Upper lobe of left lung (tissue), 6 donors: ENCODE measurements at places on chromosomes 3 and 15. TPM values are rescaled to one million over a fixed set of nuclear protein-coding genes. Genes with fewer than 3 reads are reported as not detected.
A peak's percentile ranks its signal among the peaks of the same experiment; 100 is the strongest.

GRCh38 chr3:59802045-59802444 lies 752.2 kb upstream of the CFAP20DC start:
- no peak overlapping the region for H3K4me3 ChIP-seq
- no peaks in the 10 kb centered on the region for H3K4me1 ChIP-seq
- H3K27me3 ChIP-seq: no peaks in the 10 kb centered on the region
- DNase-seq: no peak
- no peak overlapping the region for H3K27ac ChIP-seq

- no peak for DNase-seq
- H3K27ac ChIP-seq: no peak overlapping the region
- H3K36me3 ChIP-seq: no peaks in the 10 kb centered on the region
- H3K4me1 ChIP-seq: no peaks in the 10 kb centered on the region
- no peaks in the 10 kb centered on the region for H3K27me3 ChIP-seq
Observed at GRCh38 chr3:114739627-114740026, 407.5 kb downstream of the ZBTB20 start.

- no peaks in the 10 kb centered on the region for H3K36me3 ChIP-seq
- no peak for DNase-seq
- H3K4me1 ChIP-seq: peaks cover 8% of the 10 kb centered on the region
- no peaks in the 10 kb centered on the region for H3K27me3 ChIP-seq
- peak overlapping the region; percentile 82 for H3K27ac ChIP-seq
- peak overlapping the region; percentile 50 for H3K4me3 ChIP-seq
Observed at GRCh38 chr15:48811325-48811958, 573 bp upstream of the CEP152 start.

ASB14 gene
- 0.64 TPM for total RNA-seq

GRCh38 chr15:70309716-70310115 lies 212.0 kb upstream of the TLE3 start:
- DNase-seq: no peak
- H3K36me3 ChIP-seq: no peaks in the 10 kb centered on the region
- H3K4me1 ChIP-seq: peaks cover 6% of the 10 kb centered on the region

TRH gene
- 0.55 TPM for total RNA-seq

DNA sequence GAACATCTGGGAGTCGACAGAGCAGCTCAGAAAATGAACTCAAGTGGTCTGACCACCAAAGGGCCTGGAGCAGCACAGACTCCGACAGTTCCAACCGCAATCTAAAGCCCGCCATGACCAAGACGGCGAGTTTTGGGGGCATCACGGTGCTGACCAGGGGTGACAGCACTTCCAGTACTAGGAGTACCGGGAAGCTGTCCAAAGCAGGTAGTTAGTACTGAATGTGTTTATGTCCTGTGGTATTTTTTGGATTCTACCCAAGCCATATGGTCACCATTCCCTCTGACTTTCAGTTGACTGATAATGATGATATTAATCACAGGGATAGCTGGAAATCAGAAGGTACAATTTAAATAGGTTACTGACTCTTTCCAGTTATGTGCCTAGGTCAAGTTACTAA lies 82.3 kb downstream of the ARPP21 start:
- no peaks in the 10 kb centered on the region for H3K27me3 ChIP-seq
- H3K36me3 ChIP-seq: no peaks in the 10 kb centered on the region
- no peak overlapping the region for H3K27ac ChIP-seq
- no peak overlapping the region for H3K4me3 ChIP-seq

TRPM1 gene
- total RNA-seq: not detected

GRCh38 chr3:117193390-117193789 lies 483.8 kb downstream of the TUSC7 start:
- H3K27me3 ChIP-seq: no peaks in the 10 kb centered on the region
- no peaks in the 10 kb centered on the region for H3K4me1 ChIP-seq
- H3K36me3 ChIP-seq: no peaks in the 10 kb centered on the region
- no peak overlapping the region for H3K27ac ChIP-seq
- DNase-seq: no peak

- H3K27ac ChIP-seq: no peak overlapping the region
- H3K4me3 ChIP-seq: no peak overlapping the region
- peak; percentile 51 for DNase-seq
- peaks cover 26% of the 10 kb centered on the region for H3K4me1 ChIP-seq
- no peaks in the 10 kb centered on the region for H3K36me3 ChIP-seq
- no peaks in the 10 kb centered on the region for H3K27me3 ChIP-seq
Observed at GRCh38 chr15:78103406-78104118, 11.2 kb downstream of the SH2D7 start.

DNA sequence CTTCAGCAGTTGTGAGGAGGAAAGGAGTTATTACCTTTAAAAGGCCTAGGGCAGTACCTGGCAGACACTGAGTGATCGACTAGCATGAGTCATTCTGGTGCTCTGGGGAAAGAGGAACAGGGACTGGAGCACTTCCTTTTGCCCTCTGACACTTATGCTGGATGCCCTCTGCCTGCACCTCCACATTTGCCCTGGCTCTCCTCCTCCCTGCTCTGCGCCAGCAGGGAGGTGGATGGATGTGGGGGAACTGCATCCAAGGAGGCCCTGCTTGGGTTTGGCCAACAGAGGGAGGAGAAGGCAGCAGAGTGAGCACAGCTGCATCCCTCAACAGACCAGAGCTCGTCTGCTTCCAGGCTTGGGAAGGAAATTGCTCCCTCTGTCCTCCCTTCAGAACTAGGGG lies 75.0 kb downstream of the SEMA5B start:
- H3K36me3 ChIP-seq: no peaks in the 10 kb centered on the region
- H3K27me3 ChIP-seq: no peaks in the 10 kb centered on the region
- H3K4me3 ChIP-seq: no peak overlapping the region
- DNase-seq: no peak

GRCh38 chr15:95170561-95171380 lies 939.4 kb downstream of the MCTP2 start:
- no peaks in the 10 kb centered on the region for H3K36me3 ChIP-seq
- H3K4me3 ChIP-seq: no peak overlapping the region
- no peak for DNase-seq
- no peaks in the 10 kb centered on the region for H3K27me3 ChIP-seq

STAC gene
- 11.5 TPM for total RNA-seq

- no peaks in the 10 kb centered on the region for H3K36me3 ChIP-seq
- peak overlapping the region; percentile 97 for H3K27ac ChIP-seq
- H3K27me3 ChIP-seq: no peaks in the 10 kb centered on the region
- H3K4me1 ChIP-seq: peaks cover 23% of the 10 kb centered on the region
Observed at GRCh38 chr15:56917652-56918045, 795 bp upstream of the TCF12 start.

APOD gene
- total RNA-seq: 120 TPM

GRCh38 chr3:5231487-5231886 lies 44.0 kb downstream of the EDEM1 start:
- DNase-seq: no peak
- H3K4me3 ChIP-seq: no peak overlapping the region
- no peak overlapping the region for H3K27ac ChIP-seq
- H3K4me1 ChIP-seq: no peaks in the 10 kb centered on the region
- no peaks in the 10 kb centered on the region for H3K27me3 ChIP-seq

CPA3 gene
- total RNA-seq: 21.0 TPM

- DNase-seq: no peak
- H3K27me3 ChIP-seq: no peaks in the 10 kb centered on the region
- H3K4me3 ChIP-seq: peak overlapping the region; percentile 81
- H3K36me3 ChIP-seq: no peaks in the 10 kb centered on the region
Observed at GRCh38 chr3:186105543-186105942, 3.3 kb downstream of the ETV5 start.

DNA sequence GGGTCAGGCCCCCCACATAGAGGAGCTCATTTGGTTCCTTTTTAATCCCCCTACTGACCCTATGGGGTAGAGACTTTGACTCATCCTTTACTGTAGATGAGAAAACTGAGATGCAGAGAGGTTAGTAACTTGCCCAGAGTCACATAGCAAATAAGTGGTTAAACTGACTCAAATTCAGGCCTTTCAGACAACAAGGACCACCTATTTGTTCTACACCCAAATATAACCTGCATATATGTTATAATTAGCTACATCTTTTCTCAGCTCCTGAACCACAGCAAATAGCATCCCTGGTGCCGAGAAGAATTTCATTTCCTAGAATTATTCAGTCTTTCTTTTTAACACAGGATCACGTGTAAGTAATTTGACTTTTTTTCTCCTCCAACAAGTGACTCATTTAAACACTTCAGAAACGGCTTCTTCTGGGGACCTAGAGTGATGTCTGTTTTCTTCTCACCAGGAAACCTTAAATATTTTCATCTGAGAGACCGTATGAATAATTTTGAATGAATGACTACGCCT lies 57.4 kb downstream of the MGLL start:
- DNase-seq: no peak
- no peak overlapping the region for H3K27ac ChIP-seq
- H3K4me3 ChIP-seq: no peak overlapping the region
- no peaks in the 10 kb centered on the region for H3K36me3 ChIP-seq
- no peaks in the 10 kb centered on the region for H3K27me3 ChIP-seq

DNA sequence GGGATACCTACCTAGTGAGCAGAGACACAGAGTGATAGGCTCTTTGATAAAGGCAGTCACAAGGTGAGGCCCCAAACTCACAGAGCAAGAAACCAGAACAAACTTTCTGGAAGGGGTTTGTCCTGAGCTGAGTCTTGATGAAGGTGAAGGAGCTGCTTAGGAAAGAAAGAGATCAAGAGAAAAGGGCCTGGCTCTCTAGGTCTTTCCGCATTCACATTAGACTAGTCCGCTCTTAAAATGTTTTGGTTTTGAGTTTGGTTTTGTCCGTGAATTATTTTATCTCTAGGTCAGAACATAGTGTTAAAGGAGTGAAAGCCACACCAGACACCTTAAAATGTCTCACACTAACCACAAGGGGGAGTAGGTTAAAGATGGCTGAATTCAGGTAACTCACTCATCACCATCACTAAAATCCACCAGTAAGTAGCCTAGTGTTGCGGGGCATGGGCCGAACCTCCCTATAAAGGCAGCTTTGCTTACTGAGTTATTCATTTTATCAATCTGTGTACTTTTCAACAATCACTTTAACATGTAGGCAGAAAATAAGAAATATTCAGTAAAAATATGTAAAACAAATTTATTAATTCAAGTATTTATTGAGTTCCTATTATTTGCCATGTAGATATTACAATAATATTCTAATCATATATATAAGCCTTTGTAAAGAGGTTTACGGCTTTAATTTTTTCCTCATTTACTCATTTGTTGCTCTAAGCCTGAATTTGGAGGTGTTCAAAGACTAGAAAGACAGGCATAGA lies 121.5 kb upstream of the TSC22D2 start:
- H3K4me1 ChIP-seq: no peaks in the 10 kb centered on the region
- H3K27ac ChIP-seq: no peak overlapping the region
- H3K36me3 ChIP-seq: no peaks in the 10 kb centered on the region
- H3K4me3 ChIP-seq: no peak overlapping the region
- DNase-seq: no peak

GRCh38 chr15:85388566-85389305 lies 8.3 kb downstream of the AKAP13 start:
- no peaks in the 10 kb centered on the region for H3K27me3 ChIP-seq
- no peak for DNase-seq
- H3K4me3 ChIP-seq: no peak overlapping the region
- no peak overlapping the region for H3K27ac ChIP-seq
- no peaks in the 10 kb centered on the region for H3K36me3 ChIP-seq

NR2E3 gene
- total RNA-seq: not detected

GRCh38 chr15:77819851-77820728 lies 187.4 kb upstream of the LINGO1 start:
- H3K4me1 ChIP-seq: peaks cover 15% of the 10 kb centered on the region
- H3K27ac ChIP-seq: no peak overlapping the region
- H3K4me3 ChIP-seq: peak overlapping the region; percentile 29
- no peak for DNase-seq
- H3K36me3 ChIP-seq: no peaks in the 10 kb centered on the region
- peaks cover 4% of the 10 kb centered on the region for H3K27me3 ChIP-seq

DNA sequence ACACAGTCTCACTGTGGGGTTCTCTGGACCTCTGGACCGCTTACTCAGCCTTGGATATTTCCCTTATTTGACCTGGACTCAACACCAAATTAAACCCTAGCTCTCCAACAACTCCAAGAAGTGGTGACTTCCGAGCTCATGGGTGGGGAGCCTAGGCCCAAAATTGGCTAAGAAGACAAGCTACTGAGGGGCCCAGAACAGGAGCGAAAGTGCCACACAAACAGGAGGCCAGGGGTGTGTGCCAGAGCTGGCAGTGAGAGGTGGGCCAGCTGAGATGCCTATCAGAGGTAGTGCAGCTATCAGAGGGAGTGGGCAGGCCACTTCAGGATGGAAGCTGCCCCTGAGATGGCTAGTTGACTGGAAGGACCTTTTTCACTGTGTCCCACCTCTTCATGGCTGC lies 151.1 kb upstream of the PRR20G start:
- no peak overlapping the region for H3K4me3 ChIP-seq
- no peaks in the 10 kb centered on the region for H3K36me3 ChIP-seq
- no peak overlapping the region for H3K27ac ChIP-seq
- no peaks in the 10 kb centered on the region for H3K4me1 ChIP-seq
- peak; percentile 6 for DNase-seq

TF gene
- total RNA-seq: 0.61 TPM

HIGD2B gene
- not detected for total RNA-seq

- DNase-seq: no peak
- no peak overlapping the region for H3K27ac ChIP-seq
- no peak overlapping the region for H3K4me3 ChIP-seq
Observed at GRCh38 chr15:90876046-90876445, 7.7 kb downstream of the FURIN start.

RBPMS2 gene
- 2.1 TPM for total RNA-seq

GRCh38 chr3:71441217-71441924 lies 142.2 kb downstream of the FOXP1 start:
- DNase-seq: no peak
- H3K4me1 ChIP-seq: peaks cover 50% of the 10 kb centered on the region
- no peaks in the 10 kb centered on the region for H3K36me3 ChIP-seq
- H3K27ac ChIP-seq: no peak overlapping the region

UNC13C gene
- 0.15 TPM for total RNA-seq

ARPP21 gene
- not detected for total RNA-seq

GP9 gene
- 0.47 TPM for total RNA-seq

GRCh38 chr15:58524247-58524646 lies 92.5 kb downstream of the LIPC start:
- H3K27me3 ChIP-seq: no peaks in the 10 kb centered on the region
- no peak overlapping the region for H3K27ac ChIP-seq
- no peak overlapping the region for H3K4me3 ChIP-seq
- DNase-seq: peak; percentile 22
- no peaks in the 10 kb centered on the region for H3K36me3 ChIP-seq

- no peaks in the 10 kb centered on the region for H3K27me3 ChIP-seq
- H3K4me1 ChIP-seq: no peaks in the 10 kb centered on the region
- DNase-seq: no peak
- no peaks in the 10 kb centered on the region for H3K36me3 ChIP-seq
- H3K27ac ChIP-seq: no peak overlapping the region
Observed at GRCh38 chr15:54506977-54507524, 528.8 kb downstream of the UNC13C start.

DNA sequence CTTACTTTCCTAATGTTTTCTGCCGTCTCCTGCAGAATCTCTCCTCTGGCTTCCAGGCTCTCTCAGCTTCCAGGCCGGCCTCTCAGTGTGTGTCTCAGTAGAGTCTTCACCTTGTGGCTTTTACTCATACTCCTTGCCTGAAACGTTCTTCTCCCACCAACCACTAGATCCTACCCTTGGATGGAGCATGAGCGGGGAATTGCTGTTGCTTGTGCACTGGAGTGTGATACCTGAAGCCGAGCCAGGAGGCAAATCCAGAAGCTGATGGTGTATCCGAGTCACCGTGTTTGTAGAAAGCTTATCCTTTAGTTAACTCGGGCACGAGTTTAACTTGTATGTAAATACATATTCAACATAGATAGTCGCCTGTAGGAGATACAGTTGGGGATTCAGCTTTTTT lies 285.0 kb upstream of the C2CD4B start:
- H3K27me3 ChIP-seq: no peaks in the 10 kb centered on the region
- no peak for DNase-seq
- H3K4me1 ChIP-seq: no peaks in the 10 kb centered on the region
- no peak overlapping the region for H3K4me3 ChIP-seq

GRCh38 chr3:59150039-59150438 lies 100.2 kb upstream of the CFAP20DC start:
- H3K27me3 ChIP-seq: no peaks in the 10 kb centered on the region
- no peaks in the 10 kb centered on the region for H3K4me1 ChIP-seq
- H3K4me3 ChIP-seq: no peak overlapping the region
- DNase-seq: no peak
